ENCODE measurements at places on chromosomes 11 and 22. TPM values are rescaled to one million over a fixed set of nuclear protein-coding genes. Genes with fewer than 3 reads are reported as not detected.

The NUP98 gene
- total RNA-seq: 104 TPM

DNA sequence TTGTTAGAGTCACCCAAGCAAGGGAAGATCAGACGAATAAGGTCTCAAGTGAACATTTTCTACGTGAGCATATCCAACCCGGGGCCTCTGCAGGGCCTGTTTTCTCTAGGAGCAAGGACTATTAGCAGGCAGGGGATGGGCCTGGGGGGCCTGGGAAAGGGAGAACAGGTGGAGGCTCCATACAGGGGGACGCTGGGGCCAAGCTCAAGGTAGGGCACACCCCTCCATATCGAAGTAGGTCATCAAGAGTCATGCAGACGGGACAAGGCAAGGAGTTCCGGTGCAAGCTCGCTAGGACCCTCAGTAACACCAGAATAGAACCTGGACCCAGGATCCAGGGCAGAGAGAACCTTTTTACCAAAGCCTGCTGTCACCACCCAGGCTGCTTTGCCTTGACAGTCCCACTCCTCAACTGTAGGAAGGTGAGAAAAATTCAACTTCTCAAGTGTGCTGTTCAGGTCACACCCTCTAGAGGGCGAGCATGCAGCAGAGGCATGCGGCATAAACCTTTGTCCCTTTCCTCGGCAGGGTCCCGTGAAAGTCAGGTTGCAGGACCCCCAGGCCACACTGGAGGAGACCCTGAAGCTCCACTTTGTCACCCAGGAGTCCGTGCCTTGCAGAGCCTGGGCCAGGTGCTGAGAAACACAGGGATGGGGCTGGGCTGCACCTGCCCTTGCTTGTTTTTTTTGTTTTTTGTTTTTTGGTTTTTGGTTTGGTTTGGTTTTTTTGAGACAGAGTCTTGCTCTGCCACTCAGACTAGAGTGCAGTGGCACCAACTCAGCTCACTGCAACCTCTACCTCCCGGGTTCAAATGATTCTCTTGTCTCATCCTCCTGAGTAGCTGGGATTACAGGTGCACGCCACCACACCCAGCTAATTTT lies 8.6 kb upstream of the APOBEC3B start:
- H3K4me1 ChIP-seq: no peaks in the 10 kb centered on the region
- H3K27me3 ChIP-seq: no peaks in the 10 kb centered on the region
- H3K36me3 ChIP-seq: no peaks in the 10 kb centered on the region
- H3K4me3 ChIP-seq: no peak overlapping the region
- DNase-seq: peak; percentile 54
- no peak overlapping the region for H3K27ac ChIP-seq

The NOX4 gene
- not detected for total RNA-seq

The TLCD5 gene
- total RNA-seq: not detected

- H3K27ac ChIP-seq: no peak overlapping the region
- no peaks in the 10 kb centered on the region for H3K4me1 ChIP-seq
- H3K4me3 ChIP-seq: no peak overlapping the region
- H3K36me3 ChIP-seq: no peaks in the 10 kb centered on the region
- no peak for DNase-seq
These were observed 266.0 kb upstream of the B3GAT1 start for GRCh38 chr11:134677891-134678551.

- H3K4me1 ChIP-seq: no peaks in the 10 kb centered on the region
- no peaks in the 10 kb centered on the region for H3K36me3 ChIP-seq
- no peak overlapping the region for H3K27ac ChIP-seq
- H3K27me3 ChIP-seq: no peaks in the 10 kb centered on the region
- no peak for DNase-seq
These were observed 94.5 kb downstream of the PHF21A start for GRCh38 chr11:46026606-46027293.

- H3K36me3 ChIP-seq: no peaks in the 10 kb centered on the region
- peak overlapping the region; percentile 50 for H3K4me3 ChIP-seq
- H3K27me3 ChIP-seq: no peaks in the 10 kb centered on the region
- peak; percentile 24 for DNase-seq
- H3K4me1 ChIP-seq: peaks cover 35% of the 10 kb centered on the region
These were observed 15.9 kb downstream of the CRELD2 start for GRCh38 chr22:49934160-49934890.

DNA sequence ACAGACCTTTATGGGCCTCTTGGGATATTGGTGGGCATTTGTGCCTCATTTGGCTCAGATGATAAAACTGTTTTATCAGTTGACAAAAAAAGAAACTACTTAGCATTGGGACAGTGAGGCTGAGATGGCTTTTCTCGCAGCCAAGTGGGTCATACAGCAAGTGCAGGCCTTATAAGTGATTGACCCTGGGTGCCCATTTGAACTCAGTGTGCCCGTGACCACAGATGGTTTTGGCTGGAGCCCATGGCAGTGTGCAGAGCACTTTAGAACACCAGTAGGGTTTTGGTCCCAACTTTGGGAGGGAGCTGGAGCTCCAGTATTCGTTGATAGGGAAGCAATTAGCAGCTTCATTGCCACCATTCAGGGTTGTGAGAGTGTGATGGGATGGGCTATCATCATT lies 404.5 kb upstream of the LARGE1 start:
- H3K27ac ChIP-seq: no peak overlapping the region
- no peak overlapping the region for H3K4me3 ChIP-seq
- DNase-seq: no peak
- H3K36me3 ChIP-seq: no peaks in the 10 kb centered on the region

- no peak overlapping the region for H3K27ac ChIP-seq
- no peak for DNase-seq
- H3K36me3 ChIP-seq: no peaks in the 10 kb centered on the region
- no peaks in the 10 kb centered on the region for H3K27me3 ChIP-seq
These were observed 253.1 kb downstream of the CADM1 start for GRCh38 chr11:115251126-115251525.

Measured in naive thymus-derived CD4-positive, alpha-beta T cell (primary cell).